Caco-2 (cell line): ENCODE measurements at places on chromosomes 3 and 15.

- H3K4me3 ChIP-seq: no peak overlapping the region
- no peaks in the 10 kb centered on the region for H3K4me1 ChIP-seq
- no peaks in the 10 kb centered on the region for H3K27me3 ChIP-seq
Observed at GRCh38 chr3:41508063-41508696, 308.9 kb downstream of the CTNNB1 start.

- DNase-seq: no peak
- no peaks in the 10 kb centered on the region for H3K27me3 ChIP-seq
- no peak overlapping the region for H3K27ac ChIP-seq
- no peaks in the 10 kb centered on the region for H3K4me1 ChIP-seq
- H3K4me3 ChIP-seq: no peak overlapping the region
- H3K36me3 ChIP-seq: peaks cover 7% of the 10 kb centered on the region
Observed at GRCh38 chr3:10280177-10280529, 12.6 kb downstream of the GHRL start.

DNA sequence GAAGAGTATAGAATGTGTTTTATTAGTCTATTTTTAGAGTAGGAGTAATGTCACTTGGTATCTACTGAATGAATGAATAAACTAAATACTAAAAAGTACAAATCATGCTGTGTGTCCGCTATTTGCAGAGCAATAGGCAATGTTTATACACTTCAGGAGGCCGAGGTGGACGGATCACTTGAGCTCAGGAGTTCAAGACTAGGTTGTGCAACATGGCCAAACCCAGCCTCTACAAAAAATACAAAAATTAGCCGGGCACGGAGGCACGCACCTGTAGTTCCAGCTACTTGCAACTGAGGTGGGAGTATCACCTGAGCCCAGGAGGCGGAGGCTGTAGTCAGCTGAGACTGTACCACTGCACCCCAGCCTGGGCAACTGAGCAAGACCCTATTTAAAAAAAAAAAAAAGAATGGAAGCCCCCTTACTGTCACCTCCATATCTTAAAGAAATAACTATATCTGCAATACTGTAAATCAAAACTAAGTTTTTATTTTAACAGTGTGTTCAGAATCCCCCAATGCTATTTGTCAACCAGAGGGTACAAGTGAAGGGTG is 98.4 kb downstream of the DHX30 start:
- peaks cover 10% of the 10 kb centered on the region for H3K4me1 ChIP-seq
- H3K36me3 ChIP-seq: no peaks in the 10 kb centered on the region
- H3K27ac ChIP-seq: peak overlapping the region; percentile 1
- no peak overlapping the region for H3K4me3 ChIP-seq
- no peak for DNase-seq
- H3K27me3 ChIP-seq: no peaks in the 10 kb centered on the region

DNA sequence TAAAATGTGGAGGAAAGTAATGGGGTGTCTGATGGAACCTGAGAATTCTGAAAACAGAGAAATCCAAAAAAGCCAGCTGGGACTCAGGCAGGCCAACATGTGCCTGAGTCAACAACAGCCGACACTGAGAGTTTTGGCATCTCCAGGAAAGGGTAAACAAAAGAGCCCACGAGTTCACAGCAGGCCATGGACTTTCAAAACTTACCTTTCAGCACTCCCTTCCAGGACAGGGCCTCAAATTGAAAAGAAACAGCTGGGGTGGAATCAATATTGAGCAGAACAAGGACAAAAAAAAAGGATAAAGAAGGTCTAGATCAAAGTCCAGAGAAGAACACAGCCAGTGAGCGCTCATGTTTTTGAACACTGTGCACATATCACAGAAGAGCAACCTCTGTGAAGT is 735.4 kb upstream of the GRM7 start:
- no peak overlapping the region for H3K27ac ChIP-seq
- no peaks in the 10 kb centered on the region for H3K4me1 ChIP-seq
- no peak overlapping the region for H3K4me3 ChIP-seq
- H3K27me3 ChIP-seq: no peaks in the 10 kb centered on the region
- DNase-seq: no peak
- H3K36me3 ChIP-seq: no peaks in the 10 kb centered on the region

GRCh38 chr15:62619526-62619925 is 423.0 kb upstream of the TPM1 start:
- H3K4me1 ChIP-seq: peaks cover 7% of the 10 kb centered on the region
- no peaks in the 10 kb centered on the region for H3K36me3 ChIP-seq
- no peak overlapping the region for H3K4me3 ChIP-seq
- no peak overlapping the region for H3K27ac ChIP-seq
- DNase-seq: no peak

- no peak overlapping the region for H3K4me3 ChIP-seq
- no peak overlapping the region for H3K27ac ChIP-seq
- no peak for DNase-seq
- no peaks in the 10 kb centered on the region for H3K36me3 ChIP-seq
- no peaks in the 10 kb centered on the region for H3K4me1 ChIP-seq
Observed at GRCh38 chr3:147619921-147620560, 210.9 kb downstream of the ZIC1 start.
